Sigmoid colon (tissue), 7 donors: ENCODE measurements at places on chromosomes 6 and 20. TPM values are rescaled to one million over a fixed set of nuclear protein-coding genes. Genes with fewer than 3 reads are reported as not detected.

GRCh38 chr6:19501737-19502245, 335.4 kb upstream of the ID4 start:
- H3K4me3 ChIP-seq = no peak overlapping the region
- no peak for DNase-seq
- H3K4me1 ChIP-seq = no peaks in the 10 kb centered on the region
- H3K27me3 ChIP-seq = no peaks in the 10 kb centered on the region
- H3K36me3 ChIP-seq = no peaks in the 10 kb centered on the region

- no peaks in the 10 kb centered on the region for H3K4me1 ChIP-seq
- H3K27ac ChIP-seq = no peak overlapping the region
- no peaks in the 10 kb centered on the region for H3K27me3 ChIP-seq
- DNase-seq = no peak
- H3K36me3 ChIP-seq = no peaks in the 10 kb centered on the region
Observed at GRCh38 chr6:150949526-150949925, 84.0 kb downstream of the MTHFD1L start.

GRCh38 chr20:34549291-34549928, 9.1 kb upstream of the MAP1LC3A start:
- DNase-seq = no peak
- no peaks in the 10 kb centered on the region for H3K36me3 ChIP-seq
- H3K4me3 ChIP-seq = no peak overlapping the region
- no peaks in the 10 kb centered on the region for H3K27me3 ChIP-seq

- H3K27ac ChIP-seq = no peak overlapping the region
- peak overlapping the region; percentile 11 for H3K4me3 ChIP-seq
- no peaks in the 10 kb centered on the region for H3K4me1 ChIP-seq
- DNase-seq = no peak
- H3K36me3 ChIP-seq = no peaks in the 10 kb centered on the region
Observed at GRCh38 chr6:5866547-5867051, 140.1 kb downstream of the NRN1 start.

The MAN1A1 gene
- 114 TPM for total RNA-seq

The WFDC12 gene
- not detected for total RNA-seq

The SNAP91 gene
- 3.0 TPM for total RNA-seq
